Cerebellum (tissue), 4 donors: ENCODE measurements at places on chromosomes 7 and 10. TPM values are rescaled to one million over a fixed set of nuclear protein-coding genes. Genes with fewer than 3 reads are reported as not detected.

- DNase-seq = no peak
Measured at GRCh38 chr7:24503506-24503905, 69.7 kb upstream of the PALS2 start.

- DNase-seq = no peak
Measured at GRCh38 chr10:26621889-26622711, 75.4 kb upstream of the PDSS1 start.

- no peak for DNase-seq
Measured at GRCh38 chr10:774661-775244, 85.3 kb upstream of the DIP2C start.

- no peak for DNase-seq
Measured at GRCh38 chr7:134729895-134730294, 49.5 kb upstream of the CALD1 start.

DNA sequence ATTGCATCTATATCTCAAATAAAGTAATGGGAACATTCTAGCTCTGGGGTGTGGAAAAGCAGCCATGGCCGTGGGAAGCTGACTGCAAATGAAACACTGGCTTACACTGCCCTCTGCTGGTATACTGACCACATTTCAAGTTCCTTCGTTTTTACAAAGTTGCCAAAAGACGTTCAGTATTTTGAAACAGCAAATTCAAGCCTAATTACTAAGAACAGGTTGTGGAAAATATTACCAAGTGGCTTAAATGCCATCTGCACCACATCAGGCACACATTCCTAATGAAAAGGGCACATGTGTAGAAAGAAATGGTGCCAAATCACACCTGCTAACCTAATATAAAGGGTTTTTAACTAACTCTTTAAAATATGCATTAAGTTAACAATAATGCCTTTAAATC is 83.9 kb downstream of the JAZF1 start:
- peak; percentile 81 for DNase-seq

DNA sequence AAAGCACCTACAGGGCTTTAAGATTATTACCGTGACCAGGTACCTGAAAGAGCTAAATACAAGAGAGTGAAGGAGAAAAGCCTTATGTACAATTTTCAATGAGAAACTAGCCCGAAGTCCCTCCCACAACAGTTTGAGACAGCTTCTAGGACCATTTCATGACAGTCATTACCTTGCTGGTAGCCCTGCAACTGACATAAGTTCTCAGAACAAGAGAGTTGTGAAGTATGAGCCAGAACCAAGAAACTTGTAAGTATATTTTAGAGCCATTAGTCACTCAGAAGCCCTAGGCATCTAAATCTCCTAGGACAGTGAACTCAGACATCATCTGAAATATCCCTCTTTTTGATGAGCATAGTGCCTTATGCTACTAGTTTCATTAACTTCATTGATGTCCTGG is 792.1 kb downstream of the GRM8 start:
- no peak for DNase-seq

DNA sequence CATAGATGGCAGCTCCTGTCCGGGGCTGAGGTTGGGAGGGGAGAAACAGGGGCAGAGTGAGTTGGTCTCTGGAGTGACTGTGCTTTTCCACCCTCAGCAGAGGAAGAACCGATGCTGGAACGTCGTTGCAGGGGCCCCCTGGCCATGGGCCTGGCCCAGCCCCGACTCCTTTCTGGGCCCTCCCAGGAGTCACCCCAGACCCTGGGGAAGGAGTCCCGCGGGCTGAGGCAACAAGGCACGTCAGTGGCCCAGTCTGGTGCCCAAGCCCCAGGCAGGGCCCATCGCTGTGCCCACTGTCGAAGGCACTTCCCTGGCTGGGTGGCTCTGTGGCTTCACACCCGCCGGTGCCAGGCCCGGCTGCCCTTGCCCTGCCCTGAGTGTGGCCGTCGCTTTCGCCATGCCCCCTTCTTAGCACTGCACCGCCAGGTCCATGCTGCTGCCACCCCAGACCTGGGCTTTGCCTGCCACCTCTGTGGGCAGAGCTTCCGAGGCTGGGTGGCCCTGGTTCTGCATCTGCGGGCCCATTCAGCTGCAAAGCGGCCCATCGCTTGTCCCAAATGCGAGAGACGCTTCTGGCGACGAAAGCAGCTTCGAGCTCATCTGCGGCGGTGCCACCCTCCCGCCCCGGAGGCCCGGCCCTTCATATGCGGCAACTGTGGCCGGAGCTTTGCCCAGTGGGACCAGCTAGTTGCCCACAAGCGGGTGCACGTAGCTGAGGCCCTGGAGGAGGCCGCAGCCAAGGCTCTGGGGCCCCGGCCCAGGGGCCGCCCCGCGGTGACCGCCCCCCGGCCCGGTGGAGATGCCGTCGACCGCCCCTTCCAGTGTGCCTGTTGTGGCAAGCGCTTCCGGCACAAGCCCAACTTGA is 2.7 kb downstream of the REPIN1 start:
- no peak for DNase-seq

GRCh38 chr7:41869596-41869995 is 166.7 kb upstream of the INHBA start:
- no peak for DNase-seq

- no peak for DNase-seq
Measured at GRCh38 chr7:142196066-142196840, 61.6 kb downstream of the PRSS58 start.

DNA sequence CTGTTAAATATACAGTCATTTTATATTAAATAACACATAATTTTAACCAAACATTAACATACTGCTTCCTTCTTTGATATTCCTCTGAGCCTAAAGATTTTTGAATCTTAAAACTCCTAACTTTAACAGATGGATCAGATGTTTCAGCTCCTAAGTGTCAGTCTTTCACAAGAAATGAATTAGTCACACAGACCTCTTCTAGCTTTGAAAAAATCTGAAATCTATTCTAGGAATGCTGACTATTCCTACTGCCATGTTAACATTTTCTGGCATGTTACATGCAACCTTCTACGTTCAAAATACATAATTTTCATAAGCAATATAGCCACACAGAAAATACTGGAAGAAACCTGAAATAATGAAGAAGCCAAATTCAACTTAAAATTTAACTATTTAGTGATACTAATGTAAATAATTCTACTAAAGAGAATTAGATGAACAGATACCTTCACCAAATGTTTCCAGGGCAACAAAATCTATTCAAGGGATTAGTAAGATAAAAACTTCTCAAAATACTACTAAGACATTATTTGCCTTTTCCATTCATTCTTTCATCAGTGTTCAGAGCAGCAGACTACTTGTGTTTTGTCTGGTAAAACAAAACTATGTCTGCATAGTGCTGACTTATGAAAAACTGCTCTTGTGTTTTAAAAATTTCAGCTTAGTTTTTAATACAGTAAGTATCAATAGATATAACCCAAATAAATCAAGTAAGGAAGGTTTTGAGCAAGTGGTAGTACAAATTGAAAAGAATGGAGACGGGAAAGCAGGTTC is 9.2 kb downstream of the JMJD1C start:
- no peak for DNase-seq

DNA sequence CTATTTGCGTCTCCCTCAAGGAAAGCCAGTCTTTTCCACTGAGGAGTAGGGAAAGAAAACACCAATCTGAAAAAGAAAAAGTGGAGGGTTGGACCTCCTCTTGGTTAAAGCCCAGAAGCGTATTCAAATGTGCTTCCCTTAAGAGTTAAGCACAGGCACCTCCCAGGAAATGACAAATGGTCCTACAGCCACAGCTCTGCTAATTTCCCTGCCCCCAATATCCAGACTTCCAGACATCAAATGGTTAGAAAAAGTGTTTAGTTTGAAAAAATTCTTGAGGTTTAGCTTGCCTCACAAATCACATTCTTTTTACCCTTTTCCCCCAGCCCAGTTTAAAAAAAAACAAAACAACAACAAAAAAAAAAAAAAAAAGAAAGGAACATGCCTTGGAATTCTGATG is 19.0 kb upstream of the COL1A2 start:
- no peak for DNase-seq

LRRC17 gene
- total RNA-seq = 33.6 TPM

KLLN gene
- 0.82 TPM for total RNA-seq

NKX2-3 gene
- not detected for total RNA-seq

MRPL43 gene
- total RNA-seq = 38.1 TPM

TMEM229A gene
- total RNA-seq = 2.4 TPM
